Stimulated activated CD4-positive, alpha-beta T cell treated with anti-CD3 and anti-CD28 coated beads, Interleukin-15, amount 100 ng/mL, for 48 hours (primary cell): ENCODE measurements at places on chromosomes 5 and 9.

DNA sequence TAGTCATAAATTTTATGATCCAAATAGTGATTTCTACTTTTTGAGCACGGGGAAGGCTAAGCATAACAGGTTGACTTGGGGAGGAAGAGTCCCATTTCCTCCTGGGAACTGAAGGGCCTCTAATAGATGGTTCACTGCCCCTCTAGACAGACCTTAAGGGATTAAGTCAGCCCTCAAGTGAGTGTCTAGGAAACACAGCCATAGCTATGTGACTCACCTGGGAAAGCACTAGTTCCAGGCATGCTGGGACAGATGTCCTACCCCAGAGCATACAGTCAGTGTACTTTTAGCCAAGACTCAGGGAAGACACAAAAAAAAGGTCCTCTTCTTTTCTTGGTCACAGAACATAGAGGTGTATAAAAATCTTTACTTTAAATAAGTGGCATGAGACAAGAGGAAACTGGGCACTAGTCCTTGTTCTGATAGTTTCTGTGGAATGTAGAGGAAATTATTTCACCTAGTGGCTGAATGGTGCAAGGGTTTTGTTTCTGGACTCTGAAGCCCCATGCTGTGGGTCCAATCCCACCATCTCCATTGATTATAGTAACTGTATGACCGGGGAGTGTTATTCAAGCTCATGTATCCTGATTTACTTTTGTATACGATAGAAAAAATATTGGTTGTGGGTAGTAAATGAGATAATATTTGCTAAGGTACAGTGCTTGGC, 86.0 kb downstream of the NREP start:
- DNase-seq, result no peak

DNA sequence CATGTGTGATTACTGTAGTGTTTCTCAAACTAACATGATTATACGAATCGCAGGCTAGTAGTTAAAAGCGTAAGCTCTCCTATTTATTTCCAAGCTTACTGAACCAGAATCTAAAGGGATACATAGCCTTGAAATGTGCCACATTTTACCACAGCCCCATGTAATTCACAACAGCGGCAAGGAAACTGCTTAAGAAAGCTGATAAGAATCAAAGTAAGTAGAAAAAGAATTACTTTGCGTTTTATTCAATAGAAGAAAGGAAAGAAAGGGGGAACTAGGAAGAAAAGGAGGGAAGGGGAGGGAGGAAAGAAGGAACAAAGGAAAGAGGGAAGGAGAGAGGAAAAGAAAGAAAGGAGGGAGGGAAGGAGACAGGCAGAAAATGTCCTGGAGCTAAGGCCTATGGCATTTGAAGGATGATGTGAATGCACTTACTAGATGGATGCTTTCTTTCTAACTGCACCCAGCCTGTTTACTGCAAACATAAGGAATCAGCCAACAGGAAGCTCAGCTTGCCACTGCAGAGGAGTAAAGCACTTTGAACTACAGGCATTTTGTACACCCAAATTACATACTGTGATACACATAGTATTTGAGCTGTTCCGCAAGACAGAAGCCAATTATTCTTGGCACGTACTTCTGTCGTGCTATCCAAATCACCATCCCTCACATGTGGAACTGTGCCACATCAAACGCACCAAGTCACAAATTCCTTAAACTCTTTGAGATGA, 521.7 kb downstream of the RAB3C start:
- DNase-seq, result no peak

- no peak for DNase-seq
These were observed 20.1 kb upstream of the KIF4B start for GRCh38 chr5:154993461-154993860.

DNA sequence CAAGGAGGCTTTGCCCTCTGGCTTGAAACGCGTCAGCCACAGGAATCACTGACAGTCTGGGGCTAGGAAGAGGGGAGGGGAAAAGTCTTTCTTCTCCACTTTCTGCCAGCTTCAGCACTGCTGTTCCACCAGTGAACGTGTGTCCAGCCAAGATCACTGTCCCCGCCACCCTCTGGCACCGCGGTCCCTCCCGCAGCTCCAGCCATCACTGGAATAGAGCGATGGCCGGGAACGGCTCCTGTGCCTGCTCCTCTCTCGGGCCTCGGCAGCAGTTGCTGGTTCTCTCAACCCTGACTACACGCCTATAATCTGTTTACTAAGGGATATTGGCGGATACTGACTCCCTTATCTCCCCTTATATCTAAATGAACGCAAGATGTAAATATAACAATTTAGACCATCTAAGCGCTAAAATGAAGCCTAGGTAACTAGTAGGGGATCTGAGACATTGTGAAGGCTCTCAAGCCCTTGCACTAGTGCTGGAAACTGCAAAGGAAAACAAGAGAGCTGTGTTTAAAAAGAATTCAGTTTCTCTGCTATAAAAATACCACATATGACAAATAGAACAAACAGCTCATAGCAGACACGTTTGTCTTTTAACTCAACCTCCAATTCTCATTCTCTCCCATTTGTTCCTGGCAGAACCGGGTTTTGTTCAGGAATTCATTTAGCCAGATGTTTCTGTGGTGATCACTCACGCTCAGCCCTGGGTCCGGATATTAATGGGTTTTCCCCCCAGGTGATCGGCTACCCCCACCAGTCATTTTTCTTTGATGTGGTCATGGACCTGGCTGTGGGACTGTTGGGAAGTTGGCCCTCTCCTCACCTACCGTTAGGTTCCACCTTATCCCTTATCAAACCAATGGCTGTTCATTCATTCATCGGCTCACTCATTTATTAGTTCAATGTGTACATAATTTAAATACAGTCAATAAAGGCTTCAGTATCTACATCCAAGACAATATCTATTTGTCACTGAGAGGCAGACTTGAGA, 149.8 kb downstream of the MED10 start:
- no peak for DNase-seq

- no peak for DNase-seq
These were observed 447.1 kb upstream of the CDH10 start for GRCh38 chr5:25091921-25092320.

DNA sequence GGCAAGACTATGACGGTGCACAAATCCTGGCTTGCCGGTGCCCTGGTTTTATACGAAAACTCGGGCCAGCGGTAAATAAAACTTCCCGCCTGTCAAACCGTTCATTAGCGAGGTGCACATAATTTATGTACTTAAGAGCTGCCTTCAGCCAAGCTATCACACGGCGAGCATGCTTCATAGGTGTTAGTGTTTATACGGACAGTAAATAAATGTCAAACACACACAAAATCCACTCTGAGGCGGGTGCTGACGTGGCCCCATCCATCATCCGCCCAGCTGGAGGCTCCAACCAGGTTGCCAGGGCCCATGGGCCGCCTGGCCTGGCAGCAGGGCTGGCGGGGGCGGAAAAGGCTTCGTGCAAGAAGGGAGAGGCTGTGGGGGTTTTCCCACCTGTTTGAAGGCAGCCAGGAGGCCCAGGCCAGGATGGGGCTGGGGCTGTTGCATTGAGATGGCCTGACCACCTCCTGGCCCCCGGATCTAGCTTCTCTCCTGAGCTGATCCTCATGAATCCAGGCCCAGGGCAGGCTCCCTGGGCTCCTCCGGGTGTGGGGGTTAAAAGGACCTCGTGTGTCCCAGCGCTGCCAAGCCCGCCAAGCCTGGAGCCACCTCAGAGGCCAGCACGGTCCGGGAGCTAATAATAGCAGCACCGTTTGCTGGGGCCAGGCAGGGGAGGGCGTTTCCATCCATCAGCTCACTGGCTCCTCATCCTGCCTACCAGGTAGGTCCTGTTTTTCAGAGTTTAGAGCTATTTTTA, 43.2 kb downstream of the BARX1 start:
- no peak for DNase-seq

GRCh38 chr5:14863105-14863504, 8.5 kb downstream of the ANKH start:
- no peak for DNase-seq

DNA sequence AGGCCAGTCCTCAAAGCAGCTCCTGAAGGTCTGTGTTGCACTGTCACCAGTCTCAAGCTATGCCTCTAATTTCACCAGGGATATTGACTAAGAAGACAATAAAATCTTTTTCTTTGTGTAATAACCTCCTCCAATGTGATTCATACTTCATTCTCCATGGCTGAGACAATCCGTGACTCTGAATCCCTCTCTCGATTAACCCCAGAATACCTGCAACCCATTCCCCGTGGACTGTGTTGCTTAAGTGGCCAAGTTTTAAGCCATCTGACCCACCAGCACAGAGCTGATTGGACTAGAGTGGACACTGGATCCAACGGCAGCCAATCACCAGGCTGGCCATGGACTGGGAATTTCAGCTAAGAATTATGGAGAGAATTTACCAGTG, 5.4 kb upstream of the CCIN start:
- DNase-seq, result no peak

DNA sequence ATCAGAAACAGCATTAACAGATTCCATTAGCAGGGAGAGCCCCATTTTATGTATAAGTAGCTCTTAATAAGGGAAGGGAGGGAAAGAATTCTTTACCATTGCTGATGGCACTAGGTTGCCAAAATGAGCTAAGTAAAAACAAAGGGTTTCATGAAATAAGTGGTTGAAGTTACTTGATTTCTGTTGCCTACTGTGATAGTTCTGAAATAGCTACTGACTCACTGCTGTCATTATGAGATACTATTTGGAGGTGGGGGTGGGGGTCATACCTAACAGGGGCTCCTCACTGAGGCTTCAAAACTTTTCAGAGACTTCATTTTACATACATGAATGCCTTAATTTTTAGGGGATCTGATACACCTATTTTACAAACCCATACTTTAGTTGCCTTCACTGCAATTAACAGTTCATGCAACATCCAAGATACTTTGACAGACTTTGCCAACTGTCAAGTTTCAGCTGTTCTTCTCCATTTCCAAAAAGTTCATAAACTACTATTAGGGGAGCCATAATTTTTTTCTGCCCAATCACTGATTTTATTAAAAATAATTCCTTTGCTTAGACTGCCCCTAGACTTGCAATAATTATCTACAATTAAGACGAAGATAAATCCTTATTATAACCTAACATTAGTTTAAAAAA, 4.6 kb downstream of the HOMER1 start:
- no peak for DNase-seq

DNA sequence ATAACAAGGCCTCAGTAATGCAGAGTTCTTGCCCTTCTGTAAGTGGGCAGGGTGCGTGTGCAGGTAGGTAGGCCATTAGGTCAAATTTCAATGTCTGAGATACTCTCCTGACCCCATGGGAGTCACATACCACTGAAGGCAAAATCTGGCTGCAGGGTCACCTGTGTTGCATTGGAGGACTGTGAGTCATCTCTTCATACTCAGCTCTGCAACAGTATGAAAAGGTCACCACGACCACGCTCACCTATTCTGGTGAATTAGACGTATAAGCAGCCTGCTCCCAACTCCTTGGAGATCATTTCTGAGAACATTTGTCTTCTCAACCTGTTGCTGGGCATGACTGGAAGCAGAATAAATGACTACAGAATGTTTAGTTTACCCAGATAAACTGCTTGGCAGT, 599.8 kb downstream of the PDE4D start:
- DNase-seq, result no peak

- no peak for DNase-seq
These were observed 213.9 kb downstream of the TMEM167A start for GRCh38 chr5:82863266-82863665.

- no peak for DNase-seq
These were observed 157.5 kb upstream of the MAP1B start for GRCh38 chr5:71949772-71950171.

GRCh38 chr5:139131921-139132432, 66.2 kb downstream of the SIL1 start:
- no peak for DNase-seq

- DNase-seq, result no peak
These were observed 1039.9 kb downstream of the TLE1 start for GRCh38 chr9:80649496-80649895.

DNA sequence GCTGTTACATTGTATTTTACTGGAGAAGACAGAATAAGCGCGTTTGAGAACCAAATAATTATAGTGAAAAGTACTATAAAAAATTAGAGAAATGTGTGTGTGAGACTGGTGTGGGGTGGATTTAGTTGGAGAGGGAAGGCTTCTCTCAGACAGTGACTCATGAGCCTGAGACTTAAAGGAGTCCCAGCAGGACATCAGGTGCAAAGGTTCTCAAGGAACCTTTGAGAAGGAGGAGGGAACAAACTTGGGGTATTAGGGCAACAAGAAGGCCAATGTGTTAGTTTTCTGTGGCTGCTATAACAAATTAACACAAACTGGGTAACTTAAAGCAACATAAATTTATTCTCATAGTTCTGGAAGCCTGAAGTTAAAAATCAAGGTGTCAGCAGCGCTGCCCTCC, 4.9 kb downstream of the DDX4 start:
- DNase-seq, result no peak

- DNase-seq, result no peak
These were observed 777 bp downstream of the GPSM1 start for GRCh38 chr9:136328011-136328621.

GRCh38 chr5:13843175-13843846, 101.2 kb downstream of the DNAH5 start:
- no peak for DNase-seq

DNA sequence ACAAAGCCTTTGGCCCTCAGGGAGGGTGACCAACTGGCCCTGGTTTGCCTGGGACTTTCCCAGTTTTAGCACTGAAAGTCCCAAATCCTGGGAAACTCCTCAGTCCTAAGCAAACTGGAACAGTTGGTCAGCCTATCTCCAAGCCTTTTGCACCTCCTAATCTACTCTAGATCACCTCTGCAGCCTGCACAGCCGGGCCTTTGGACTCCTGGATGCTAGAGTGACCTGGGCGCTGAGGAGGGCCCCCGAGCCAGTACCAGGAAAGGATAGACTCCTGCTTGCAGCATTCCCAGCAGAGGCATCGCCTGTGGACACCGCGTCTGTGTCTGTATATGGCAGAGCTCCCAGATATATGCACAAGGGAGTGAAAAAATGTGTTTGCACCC, 15.1 kb downstream of the IRF1 start:
- DNase-seq, result no peak

DNA sequence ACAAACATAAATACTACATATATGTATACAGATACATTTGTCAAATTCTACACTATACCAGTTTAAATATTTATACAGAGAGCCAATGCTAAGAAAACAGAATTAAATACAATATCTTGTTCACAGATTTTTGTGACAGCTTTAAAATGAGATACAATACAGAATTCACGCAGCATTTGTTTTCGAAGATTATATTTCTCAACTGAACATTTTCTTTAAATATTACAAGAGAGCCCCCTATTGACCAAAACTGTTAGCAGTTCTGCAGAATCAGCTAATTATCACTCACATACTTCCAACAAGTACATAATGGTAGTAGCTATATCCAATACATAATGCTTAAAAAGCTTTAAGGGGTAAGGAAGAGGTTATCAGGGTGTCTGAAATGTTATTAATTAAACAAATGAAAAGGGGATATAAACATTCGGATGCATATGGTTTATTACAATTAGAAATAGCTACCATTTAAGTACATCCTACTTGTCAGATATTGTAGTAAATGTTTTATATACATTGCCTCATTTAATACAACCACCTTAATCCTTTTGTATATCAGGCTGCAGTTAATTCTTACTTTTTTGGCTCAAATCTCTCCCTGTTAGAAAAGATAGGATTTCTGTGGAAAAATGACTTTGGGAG, 31.7 kb downstream of the ZDHHC21 start:
- DNase-seq, result no peak

- no peak for DNase-seq
These were observed 188.1 kb downstream of the RFX3 start for GRCh38 chr9:3337515-3338225.

- no peak for DNase-seq
These were observed 112.7 kb upstream of the NREP start for GRCh38 chr5:111869681-111870080.
